Left lung (tissue), 14 donors: ENCODE measurements at places on chromosomes 6 and 20. TPM values are rescaled to one million over a fixed set of nuclear protein-coding genes. Genes with fewer than 3 reads are reported as not detected.

- peak within 1 kb of the TSS; percentile 15 for H3K4me3 ChIP-seq
- peak within 1 kb of the TSS; percentile 64 for H3K27ac ChIP-seq
- H3K27me3 ChIP-seq: no peaks in the 10 kb centered on the region
- DNase-seq: no peak
Measured at GRCh38 chr6:10521104-10521808, at the start of gene GCNT2. GCNT2 (plus strand) TSS chr6:10521351; CDS start chr6:10528912, 7,561 bp downstream.

- H3K27me3 ChIP-seq: no peaks in the 10 kb centered on the region
- H3K27ac ChIP-seq: peak overlapping the region; percentile 91
- H3K4me1 ChIP-seq: peaks cover 10% of the 10 kb centered on the region
- H3K4me3 ChIP-seq: peak overlapping the region; percentile 92
- DNase-seq: no peak
Measured at GRCh38 chr6:166382500-166382932, 224 bp downstream of the MPC1 start.

DNA sequence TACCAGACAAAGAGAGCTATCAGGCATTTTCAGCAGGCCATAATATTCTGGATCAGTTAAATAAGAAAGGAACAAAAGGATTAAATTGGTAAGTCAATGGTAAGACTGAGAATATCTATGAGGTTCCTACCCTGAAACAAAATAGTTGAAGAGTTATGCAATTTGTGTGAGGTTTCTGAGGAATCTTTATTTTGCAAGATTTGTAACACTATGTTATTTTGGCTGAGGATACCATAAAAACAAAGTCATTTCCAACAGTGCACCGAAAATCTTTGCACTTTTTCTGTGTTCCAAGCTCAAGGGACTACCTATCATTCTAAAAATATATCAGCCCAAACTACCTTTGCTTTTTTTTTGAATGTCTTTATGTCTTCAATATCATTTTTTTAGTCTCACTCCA, 383.3 kb upstream of the CITED2 start:
- no peaks in the 10 kb centered on the region for H3K36me3 ChIP-seq
- no peak overlapping the region for H3K4me3 ChIP-seq
- H3K4me1 ChIP-seq: peaks cover 20% of the 10 kb centered on the region
- no peaks in the 10 kb centered on the region for H3K27me3 ChIP-seq

- no peaks in the 10 kb centered on the region for H3K4me1 ChIP-seq
- peaks cover 47% of the 10 kb centered on the region for H3K36me3 ChIP-seq
- DNase-seq: no peak
- no peak overlapping the region for H3K27ac ChIP-seq
- H3K27me3 ChIP-seq: no peaks in the 10 kb centered on the region
Measured at GRCh38 chr20:37781626-37782025, 87.8 kb downstream of the CTNNBL1 start.

The NOX3 gene
- total RNA-seq: not detected

GRCh38 chr6:153702671-153703070, 336.4 kb upstream of the OPRM1 start:
- no peak overlapping the region for H3K4me3 ChIP-seq
- DNase-seq: no peak
- H3K36me3 ChIP-seq: no peaks in the 10 kb centered on the region
- H3K4me1 ChIP-seq: no peaks in the 10 kb centered on the region
- no peak overlapping the region for H3K27ac ChIP-seq

DNA sequence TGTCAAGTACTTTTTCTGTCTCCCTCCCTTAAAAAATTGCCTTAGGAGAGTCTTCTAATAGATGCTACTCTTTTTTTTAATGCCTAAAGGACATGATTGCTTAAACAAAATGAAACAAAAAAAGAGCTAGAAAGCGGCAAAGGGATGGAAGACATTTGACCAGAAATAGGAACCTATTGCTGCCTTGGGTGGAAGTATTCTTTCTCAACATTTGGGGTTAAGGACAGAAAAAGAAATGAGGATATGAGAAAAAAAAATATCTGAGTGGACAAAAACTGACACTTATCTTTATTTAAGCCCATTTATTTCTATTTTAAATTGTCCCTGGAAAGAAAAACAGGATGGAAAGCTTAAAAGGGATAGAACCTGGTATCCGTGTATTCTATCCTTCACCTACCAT, 664.9 kb upstream of the CITED2 start:
- peaks cover 21% of the 10 kb centered on the region for H3K4me1 ChIP-seq
- no peaks in the 10 kb centered on the region for H3K36me3 ChIP-seq
- no peak overlapping the region for H3K27ac ChIP-seq
- DNase-seq: no peak

- H3K4me3 ChIP-seq: no peak overlapping the region
- no peaks in the 10 kb centered on the region for H3K27me3 ChIP-seq
- H3K27ac ChIP-seq: no peak overlapping the region
- no peak for DNase-seq
- no peaks in the 10 kb centered on the region for H3K4me1 ChIP-seq
Measured at GRCh38 chr6:93550551-93551276, 131.4 kb upstream of the EPHA7 start.

GRCh38 chr6:111750153-111750552, 123.1 kb downstream of the FYN start:
- H3K36me3 ChIP-seq: no peaks in the 10 kb centered on the region
- no peak overlapping the region for H3K4me3 ChIP-seq
- H3K27me3 ChIP-seq: no peaks in the 10 kb centered on the region
- DNase-seq: no peak
- peak overlapping the region; percentile 13 for H3K27ac ChIP-seq
- peaks cover 49% of the 10 kb centered on the region for H3K4me1 ChIP-seq
